NCI-H2107 (cell line): ENCODE measurements at places on chromosomes 7 and 10.

DNA sequence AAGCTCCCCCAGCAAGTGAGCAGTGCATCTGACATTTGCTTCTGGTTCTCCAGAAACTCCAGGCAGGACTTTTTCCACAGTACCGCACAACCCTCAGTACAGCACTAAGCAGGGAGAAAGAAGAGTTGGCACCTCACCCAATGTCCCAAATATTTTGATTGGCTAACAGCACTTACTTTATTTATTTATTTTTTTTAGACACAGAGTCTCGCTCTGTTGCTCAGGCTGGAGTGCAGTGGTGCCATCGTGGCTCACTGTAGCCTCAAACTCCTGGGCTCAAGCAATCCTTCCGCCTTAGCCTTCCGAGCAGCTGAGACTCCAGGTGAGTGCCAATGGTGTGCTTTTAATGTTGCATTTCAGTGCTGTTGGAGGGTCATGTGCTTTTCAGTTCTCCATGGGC, 200.3 kb upstream of the ZMIZ1 start:
- no peak for DNase-seq

DNA sequence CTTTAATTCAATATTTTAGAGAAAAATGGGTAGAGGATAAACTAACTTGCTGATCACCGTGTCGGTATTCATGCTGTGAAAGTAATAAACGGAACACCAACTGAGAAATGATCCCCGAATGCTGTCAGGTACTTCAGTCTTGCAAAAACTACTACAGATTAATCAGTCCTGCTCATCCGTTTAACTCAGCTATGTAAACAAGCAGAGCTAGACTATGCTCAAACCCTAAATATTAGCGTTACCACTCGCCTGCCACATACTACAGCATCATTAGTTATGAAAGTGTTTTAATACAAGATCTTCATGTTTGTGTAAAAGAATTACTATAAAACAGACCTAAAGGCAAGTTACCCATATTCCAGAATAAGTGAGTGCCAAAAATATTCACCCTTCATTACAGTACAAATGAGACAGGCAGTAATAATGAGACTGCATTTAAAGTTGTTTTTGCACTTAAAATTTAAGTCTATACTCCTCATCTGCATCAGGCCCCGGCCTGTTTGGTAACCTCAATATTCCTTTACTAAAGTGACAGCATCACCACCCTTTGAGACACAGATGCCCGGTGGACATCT, 952 bp downstream of the DNMBP start:
- no peak for DNase-seq

GRCh38 chr10:6701289-6701688, 121.2 kb upstream of the PRKCQ start:
- DNase-seq, result no peak

DNA sequence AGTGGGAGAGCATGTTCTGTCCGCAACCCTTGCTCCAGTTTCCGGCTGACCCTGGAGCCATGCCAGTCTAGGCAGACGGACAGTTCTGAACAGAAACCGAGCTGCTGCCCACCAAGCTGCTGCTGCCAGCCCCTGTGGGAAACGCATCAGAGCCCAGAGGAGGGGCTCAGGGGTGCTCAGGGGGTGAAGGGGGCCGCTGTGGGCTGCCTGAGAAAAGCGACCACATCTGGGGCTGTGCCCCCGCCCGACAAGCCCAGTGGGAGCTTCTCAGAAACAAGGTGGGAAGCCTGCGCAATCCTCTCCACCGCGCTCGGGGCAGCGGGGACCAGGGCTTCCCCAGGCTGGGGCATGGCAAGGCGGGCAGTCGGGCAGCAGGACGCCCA, 38.8 kb upstream of the CFAP46 start:
- no peak for DNase-seq

- DNase-seq, result no peak
Measured at GRCh38 chr7:142669074-142669654, 80.1 kb upstream of the PRSS1 start.

GRCh38 chr10:126838316-126838715, 66.9 kb upstream of the DOCK1 start:
- no peak for DNase-seq

- DNase-seq, result no peak
Measured at GRCh38 chr7:142759433-142759832, 10.2 kb downstream of the PRSS1 start.

- no peak for DNase-seq
Measured at GRCh38 chr10:131947631-131948347, 33.9 kb downstream of the BNIP3 start.

DNA sequence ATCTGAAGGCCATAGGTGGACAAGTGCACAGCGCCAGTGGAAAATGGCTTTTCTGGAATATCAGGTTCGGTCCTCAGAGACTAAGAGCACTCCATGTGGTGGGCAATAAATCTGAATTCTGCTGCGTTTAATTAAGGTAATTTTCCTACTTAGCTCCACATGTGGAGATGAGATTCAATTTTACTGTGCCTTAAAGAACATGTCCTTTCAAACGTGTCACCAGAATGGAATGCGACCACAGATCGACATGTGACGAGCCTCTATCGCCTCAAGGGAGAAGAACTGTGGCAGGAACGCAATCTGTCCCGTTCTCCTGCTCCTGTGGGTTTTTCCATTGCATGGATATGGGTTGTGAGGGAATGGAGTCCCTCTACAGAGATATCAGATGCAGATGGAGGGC, 205.3 kb upstream of the ZNF32 start:
- DNase-seq, result no peak

DNA sequence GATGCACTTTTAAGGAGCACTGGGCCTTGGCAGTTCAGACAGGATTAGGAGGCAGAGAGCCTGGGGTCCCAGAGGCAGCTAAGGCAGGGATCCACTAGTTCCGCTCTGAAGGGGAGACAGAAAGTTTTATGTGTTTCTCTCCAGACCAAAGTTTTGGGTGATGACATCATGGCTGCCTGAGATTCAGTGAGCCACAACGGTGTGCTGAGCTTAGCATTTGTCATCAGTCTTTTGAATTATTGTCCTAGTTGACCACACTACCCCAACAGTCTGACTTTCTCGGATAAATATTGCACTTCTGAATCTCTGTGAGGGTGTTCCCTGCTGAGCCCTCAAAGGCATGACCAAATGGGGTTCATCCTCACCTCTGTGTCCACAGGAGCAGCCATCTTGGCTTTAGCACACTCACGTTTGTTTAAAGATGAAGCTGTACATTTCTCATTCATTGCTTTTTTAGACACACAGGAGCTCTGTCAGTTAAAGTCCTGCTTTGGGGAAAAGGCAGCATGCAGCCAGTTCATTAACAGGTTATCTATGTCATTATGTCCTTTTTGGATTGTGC, 297.7 kb upstream of the LRGUK start:
- no peak for DNase-seq

- no peak for DNase-seq
Measured at GRCh38 chr7:31791881-31792280, 104.9 kb downstream of the PPP1R17 start.
